NCI-H526 (cell line): ENCODE measurements at places on chromosomes 2 and 18.

DNA sequence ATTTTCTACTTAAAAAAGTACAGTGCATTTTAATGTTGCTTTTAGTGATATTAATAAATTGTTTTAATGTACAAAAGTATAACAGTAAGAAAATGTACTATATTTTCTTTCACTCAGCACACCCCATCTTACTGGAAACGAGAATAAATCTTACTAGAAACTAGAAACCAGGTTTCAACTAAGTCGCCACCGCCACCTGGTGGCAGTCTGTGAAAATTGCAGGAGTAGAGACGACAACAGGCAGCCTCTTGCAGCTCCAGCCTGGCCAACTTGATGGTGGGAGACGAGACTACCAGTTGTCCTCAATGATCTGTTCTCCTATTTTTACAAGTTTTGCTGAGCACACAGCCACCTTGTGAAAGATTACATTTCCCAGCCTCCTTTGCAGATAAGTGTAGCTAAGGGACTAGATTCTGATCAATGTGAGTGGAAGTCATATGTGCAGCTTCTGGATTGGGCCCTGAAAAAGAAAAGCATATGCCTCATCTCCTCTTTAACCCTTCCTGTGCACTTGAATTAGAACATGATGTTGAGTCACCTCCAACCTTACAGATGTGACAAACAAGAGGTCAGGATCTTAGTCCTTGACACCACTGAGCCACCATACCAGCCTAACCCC lies 8.7 kb downstream of the OTOF start:
- DNase-seq = peak; percentile 86

- DNase-seq = no peak
Observed at GRCh38 chr2:171318463-171318934, 115.3 kb downstream of the METTL8 start.

DNA sequence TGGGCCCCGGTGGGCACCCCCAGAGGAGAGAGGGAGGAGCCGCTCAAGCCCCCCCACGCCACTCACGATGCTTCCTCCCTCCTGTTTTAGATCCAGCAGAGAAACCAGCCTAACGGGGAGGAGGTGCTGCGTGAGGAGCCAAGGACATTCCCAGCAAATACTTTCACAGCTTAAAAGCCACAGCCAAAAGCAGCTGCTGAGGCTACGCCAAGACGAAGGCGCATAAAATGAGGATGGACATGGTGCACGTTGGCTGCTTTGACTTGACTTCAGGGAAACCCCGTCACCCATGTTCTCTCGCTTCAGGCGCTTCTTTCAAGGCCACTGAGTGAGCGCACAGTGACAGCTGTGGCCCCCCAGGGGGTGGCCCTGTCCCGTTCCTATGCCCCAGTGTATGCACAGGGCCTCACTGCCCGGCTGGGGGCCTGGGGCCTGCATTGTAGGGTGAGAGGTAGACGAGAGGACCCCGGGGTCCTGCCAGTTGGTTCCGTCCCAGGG lies 72.1 kb upstream of the PXDN start:
- no peak for DNase-seq

GRCh38 chr18:38263066-38263465 lies 697.5 kb upstream of the CELF4 start:
- DNase-seq = no peak

GRCh38 chr2:19611491-19612332 lies 253.3 kb upstream of the OSR1 start:
- DNase-seq = no peak

- no peak for DNase-seq
Observed at GRCh38 chr2:46266134-46266533, 31.1 kb upstream of the EPAS1 start.

GRCh38 chr2:72539071-72539552 lies 286.7 kb downstream of the EXOC6B start:
- no peak for DNase-seq

GRCh38 chr2:240351826-240352426 lies 83.5 kb upstream of the GPC1 start:
- DNase-seq = no peak

GRCh38 chr2:7887441-7887840 lies 794.4 kb upstream of the ID2 start:
- no peak for DNase-seq

DNA sequence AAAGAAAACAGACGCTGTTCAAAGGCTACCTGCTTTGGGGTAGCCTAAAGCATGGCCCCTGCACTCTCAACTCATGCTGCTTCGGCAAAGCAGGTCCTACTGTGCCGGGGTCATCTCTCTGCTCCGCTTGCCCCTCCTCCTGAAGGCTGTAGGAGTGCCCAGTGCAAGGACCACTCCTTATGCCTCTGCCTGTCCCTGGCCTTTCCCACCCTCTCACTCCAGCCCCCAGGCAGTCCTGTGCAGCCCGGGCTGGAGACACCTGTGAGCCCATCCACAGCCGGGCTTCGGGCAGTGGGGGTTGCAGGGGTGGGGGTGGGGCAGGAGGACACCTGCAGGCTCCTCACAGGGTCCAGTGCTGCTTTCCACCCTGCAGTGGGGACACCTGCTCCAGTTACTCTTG lies 69.1 kb downstream of the ACKR3 start:
- no peak for DNase-seq

GRCh38 chr2:216116418-216116817 lies 7.3 kb downstream of the XRCC5 start:
- DNase-seq = no peak

DNA sequence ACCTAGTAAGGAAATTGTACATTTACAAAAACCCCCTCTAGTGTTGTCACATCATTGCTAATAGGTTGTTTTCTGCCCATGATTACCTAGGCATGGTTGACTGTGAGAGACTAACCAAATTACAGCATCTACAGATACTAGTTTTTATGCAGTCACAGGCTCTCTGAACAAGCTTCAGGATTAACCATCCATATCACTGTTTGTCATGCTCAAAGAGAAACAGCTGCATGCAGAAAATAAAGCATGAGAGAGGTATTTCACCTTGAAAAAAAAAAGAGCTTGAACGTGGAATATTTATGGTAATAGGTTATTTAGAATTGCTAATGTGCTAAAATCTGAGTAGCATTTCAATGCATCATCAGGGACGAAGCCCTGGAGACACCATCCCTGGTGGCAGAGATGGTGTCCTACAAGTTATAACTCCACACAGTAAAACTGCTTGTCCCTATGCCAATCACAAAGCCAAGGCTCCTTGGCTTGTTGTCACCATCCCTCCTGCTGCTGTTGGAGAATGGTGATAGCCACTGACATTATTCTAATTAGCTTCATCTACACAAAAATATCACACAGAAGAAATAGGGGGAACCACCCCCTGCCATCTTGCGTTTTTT lies 5.4 kb downstream of the NEB start:
- peak; percentile 51 for DNase-seq

DNA sequence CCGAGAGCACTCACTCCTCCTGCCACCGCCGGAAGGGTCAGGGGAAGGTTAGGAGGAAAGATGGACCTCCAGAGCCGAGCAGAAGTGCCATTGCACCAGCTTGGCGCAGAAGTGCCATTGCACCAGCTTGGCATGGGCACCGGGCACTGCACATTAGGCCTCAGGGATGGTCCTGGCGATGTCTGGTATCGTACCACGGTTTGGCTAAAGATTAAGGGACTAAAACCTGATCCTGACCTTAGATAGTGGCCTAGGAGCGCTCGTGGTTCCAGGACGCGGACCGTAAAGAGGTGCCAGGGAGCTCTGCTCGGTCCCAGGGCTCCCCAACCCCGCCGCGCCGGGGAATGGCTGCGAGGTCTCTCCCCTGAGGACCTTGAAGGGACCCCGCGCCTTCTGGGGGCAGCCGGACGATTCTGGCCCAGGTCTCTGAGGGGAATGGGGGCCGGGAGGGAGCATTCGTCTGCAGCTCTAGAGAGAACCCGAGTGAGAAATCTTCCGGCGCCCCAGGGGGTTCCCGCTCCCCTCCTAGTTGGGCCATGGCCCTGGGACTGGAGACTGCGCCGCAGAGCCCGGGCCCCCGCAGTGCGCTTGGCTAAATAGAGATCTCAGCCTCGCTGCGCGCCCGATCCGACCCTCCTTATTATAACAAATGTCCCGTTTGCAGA lies 1.8 kb downstream of the PAX8 start:
- no peak for DNase-seq

GRCh38 chr18:9130806-9131205 lies 5.8 kb upstream of the ANKRD12 start:
- DNase-seq = no peak

- DNase-seq = no peak
Observed at GRCh38 chr2:3635171-3635974, 22.6 kb upstream of the ALLC start.

GRCh38 chr2:101951296-101951695 lies 40.5 kb upstream of the IL1R2 start:
- DNase-seq = no peak

DNA sequence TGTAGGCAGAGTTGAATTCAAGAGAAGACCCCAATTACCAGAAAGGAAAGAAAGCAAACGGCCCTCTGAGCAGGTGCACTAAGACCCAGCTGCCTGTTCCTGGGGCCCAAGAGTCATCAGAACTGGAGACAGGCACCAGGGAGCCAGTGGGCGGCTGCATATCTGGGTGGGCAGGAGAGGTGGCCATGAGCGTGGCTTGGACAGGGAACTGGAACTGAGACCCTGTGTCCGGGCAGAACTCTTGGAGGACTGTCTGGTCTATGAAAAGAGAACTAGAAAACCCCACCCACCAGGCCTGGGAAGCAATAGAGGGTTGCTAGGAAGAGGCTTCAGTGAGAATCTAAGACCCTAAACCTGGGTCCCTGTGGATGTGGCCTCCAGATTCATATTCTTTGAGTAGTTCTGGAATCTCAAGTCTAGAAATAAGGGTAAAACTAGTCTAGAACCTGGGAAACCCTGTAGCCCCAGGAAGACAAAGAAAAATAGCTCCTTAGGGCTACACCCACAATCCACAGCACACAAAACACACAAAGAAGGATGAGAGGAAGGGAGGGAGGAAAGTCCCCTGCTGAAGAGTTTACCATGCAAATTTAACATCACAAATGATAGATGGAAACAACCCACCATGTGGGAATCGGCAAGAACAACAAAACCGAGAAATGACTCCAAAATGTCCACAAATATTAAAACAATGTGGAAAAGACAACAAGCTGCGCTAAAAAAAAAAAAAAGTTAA lies 147.0 kb downstream of the HDAC4 start:
- DNase-seq = peak; percentile 45

- DNase-seq = no peak
Observed at GRCh38 chr2:568639-569235, 108.5 kb downstream of the TMEM18 start.

DNA sequence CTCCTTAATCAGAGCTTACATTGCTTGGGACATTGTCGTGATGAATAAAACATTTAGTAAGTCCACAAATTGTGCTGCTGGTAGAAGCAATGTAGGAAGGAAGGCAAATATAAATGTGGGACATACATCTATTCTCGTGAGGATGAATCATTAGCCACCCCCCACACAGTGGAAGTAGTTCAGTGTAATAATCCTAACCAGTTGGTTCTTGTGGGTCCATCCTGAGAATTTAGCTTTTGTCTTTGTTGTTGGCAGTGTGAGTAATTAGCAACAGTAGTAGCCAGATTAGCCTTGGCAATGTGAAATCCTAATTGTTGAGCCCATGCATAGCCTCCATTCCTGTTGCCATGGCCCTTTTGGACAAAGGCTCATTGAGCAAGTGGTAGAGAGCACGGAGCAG lies 532.1 kb downstream of the FBXO15 start:
- DNase-seq = no peak

DNA sequence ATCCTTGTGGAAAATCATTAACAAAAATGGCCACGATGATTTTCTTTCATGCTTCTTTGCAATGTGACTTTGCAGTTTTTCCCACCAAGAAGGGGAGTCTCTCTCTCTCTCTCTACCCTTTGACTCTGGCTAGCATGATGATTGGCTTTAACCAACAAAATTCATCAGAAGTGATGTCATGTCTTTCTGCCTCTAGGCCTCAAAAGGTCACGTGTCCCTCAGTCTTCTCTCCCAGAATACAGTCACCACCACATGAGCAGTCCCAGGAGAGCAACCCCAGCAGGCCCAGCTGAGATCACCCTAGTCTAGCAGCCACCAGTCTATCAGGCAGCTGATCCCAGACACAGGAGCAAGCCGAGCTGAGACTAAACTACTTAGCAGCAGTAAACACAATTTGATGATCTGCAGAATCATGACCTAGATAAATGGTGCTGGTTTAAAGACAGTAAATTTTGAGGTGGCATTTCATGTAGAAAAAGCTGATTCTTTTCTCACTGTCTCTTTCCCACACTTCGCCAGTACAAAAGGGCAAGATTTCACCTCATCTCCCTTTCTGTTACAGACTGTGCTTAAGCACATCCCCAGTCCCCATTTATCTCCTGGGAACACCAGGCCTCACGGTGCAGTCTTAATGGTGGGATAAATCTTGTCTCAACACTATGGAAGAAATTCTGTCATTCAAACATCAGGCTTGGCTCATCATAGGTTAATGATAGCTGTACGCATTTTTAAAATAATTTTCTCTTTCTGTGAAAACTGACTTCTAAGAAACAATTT lies 132.7 kb downstream of the SCG2 start:
- no peak for DNase-seq

- DNase-seq = no peak
Observed at GRCh38 chr2:44959855-44960254, 18.4 kb downstream of the SIX3 start.

GRCh38 chr2:176574484-176575236 lies 305.4 kb downstream of the MTX2 start:
- DNase-seq = peak; percentile 96

DNA sequence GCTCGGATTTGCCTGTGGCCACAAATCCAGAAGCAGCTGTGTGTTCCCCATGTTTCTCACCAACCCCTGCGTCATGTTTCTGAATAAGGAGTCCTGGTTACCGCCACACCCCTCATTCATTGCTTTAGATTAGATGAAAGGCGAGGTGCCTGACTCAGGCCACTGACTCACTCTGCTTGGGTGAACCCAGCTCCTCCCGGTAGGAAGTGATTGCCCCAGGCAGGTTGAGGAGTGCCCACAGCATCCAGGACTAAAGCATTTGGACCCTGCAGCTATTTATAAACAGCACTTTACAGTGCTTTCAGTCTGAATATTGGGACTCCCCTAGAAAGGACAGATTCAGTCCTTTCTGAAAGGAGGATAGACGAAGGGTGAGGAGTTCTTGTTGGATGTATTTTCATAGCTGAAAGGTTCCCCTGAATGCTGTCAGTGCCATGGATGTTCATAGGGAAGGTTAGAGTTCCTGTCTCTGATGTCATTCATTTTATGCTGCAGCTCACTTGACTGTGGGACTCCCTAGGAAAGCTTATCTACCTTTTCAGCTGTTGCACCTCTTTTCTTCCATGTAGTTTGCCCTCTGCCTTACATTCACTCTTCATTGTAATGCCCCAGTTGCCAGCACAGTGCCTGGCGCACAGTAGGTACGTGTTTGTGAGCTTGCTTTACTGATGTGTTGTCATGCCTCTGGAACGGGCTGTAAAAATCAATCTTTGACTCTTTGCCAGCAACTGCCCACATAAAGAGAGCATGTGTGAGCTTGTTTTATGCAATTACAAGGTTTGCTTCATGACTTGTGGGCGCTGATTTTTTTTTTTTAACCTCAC lies 14.9 kb downstream of the ITGA6 start:
- peak; percentile 28 for DNase-seq
